ENCODE measurements at places on chromosomes 4 and X.
A peak's percentile ranks its signal among the peaks of the same experiment; 100 is the strongest.

DNA sequence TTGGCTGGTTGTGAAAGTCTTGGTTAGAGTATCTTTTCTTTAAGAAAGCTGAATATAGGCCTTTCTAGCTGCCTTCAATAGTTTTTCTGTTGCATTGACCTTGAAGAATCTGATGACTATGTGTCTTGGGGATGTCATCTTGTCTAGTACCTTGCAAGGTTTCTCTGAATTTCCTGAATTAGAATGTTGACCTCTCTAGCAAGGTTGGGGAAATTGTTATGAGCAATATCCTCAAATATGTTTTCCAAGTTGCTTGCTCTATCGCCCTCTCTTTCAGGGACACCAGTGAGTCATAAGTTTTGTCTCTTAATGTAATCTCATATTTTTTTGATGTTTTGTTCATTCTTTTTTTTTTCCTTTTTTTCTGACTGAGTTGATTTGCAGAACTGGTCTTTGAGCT is 194.7 kb downstream of the RAB28 start:
- DNase-seq: no peak

DNA sequence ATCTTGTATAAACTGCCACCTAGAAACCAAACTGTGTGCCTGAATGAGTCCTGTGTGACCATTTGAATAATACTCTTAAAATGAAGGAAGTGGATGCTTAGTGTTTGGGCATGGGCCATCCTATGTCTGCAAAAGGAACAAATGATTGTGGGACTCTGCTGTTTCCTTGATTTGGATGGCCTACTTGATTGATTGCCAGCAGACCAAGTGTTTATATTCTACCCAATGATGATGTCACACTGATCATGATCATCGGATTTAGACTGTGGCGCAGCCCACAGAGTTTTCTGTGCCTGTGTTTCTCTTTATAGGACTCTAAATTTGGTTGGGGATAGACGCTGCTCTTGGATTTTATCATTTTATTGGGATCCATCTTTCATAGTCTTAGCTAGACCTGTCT is 4.4 kb downstream of the SEPTIN11 start:
- no peak for DNase-seq

- DNase-seq: no peak
Measured at GRCh38 chrX:11135564-11136185, 24.5 kb downstream of the HCCS start.

DNA sequence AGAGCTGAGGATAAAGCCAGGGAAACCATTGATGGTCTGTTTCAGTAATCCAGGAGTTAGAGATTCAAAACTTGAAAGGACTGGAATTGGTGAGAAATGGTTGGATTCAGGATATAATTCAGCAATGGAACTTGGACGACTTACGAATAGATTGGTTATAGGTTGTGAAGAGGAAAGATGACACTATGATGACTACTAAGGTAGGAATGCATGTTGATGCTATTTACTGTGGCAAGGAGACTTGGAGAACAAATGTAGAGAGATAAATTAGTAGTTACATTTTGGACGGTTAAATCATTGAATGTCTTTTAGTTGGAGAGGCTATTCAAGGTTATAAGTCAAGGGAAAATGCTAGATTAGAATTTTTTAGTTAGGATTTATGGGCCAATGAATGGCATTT is 365.4 kb upstream of the TECRL start:
- DNase-seq: no peak

GRCh38 chrX:140440876-140441275 is 64.0 kb downstream of the SOX3 start:
- DNase-seq: no peak

DNA sequence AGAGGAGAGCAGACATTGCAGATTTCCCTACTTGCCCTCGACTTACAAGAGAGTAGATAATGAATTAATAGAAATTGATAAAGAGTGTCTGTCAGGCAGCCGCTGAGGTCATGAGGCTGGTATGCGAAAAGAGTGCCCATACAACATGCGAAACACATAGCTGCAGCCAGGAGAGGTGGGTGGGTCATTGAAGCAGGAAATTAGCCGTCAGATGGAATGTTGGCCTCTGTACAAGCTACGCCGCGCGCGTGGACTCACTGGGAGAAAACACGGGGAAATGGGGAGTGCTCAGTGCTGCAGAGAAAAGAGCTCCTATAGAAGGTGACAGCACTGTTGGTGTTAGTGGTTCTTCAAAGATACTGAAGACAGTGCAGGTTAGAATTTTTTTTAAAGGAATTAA is 125.1 kb downstream of the RAPGEF2 start:
- DNase-seq: no peak

GRCh38 chr4:145736241-145736831 is 56.4 kb downstream of the C4orf51 start:
- no peak for DNase-seq

DNA sequence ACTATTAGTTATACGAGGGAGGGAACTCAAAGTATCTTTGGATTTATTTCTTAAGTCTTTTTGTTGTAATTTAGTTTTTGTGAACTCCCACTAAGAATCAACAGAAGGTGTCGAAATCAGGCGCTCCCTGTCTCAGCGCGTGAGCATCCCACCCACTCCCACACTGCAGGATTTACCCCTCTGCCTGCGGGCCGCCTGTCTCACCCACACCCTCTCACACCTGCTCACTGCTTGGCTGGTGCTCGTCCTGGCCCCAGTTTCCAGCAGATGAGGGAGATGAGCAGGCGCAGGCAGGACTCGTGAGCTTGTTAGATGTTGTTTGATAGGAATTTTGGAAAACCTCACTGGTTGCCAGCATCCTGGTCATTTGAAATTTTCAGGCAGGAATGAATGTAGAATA is 20.8 kb upstream of the HGFAC start:
- DNase-seq: no peak

DNA sequence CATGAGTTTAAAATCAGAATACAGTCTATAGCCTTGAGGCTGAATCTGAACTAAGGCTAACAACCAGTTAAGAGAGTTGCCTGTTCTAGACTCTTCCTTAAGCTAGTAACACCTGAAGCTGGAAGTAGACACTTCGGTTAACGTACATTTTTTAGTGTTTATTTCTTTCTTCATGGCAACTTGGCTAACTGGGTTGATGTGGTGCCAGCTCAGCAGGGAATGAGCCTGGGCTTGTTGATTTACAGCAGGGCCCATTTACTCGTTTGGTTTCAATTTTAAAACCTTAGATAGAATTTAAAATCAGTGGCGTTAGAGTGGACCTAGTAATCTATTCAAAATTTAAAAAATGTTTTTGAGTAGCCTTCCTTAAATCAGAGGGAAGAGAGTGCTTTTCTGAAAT is 137.6 kb upstream of the ESX1 start:
- DNase-seq: no peak

DNA sequence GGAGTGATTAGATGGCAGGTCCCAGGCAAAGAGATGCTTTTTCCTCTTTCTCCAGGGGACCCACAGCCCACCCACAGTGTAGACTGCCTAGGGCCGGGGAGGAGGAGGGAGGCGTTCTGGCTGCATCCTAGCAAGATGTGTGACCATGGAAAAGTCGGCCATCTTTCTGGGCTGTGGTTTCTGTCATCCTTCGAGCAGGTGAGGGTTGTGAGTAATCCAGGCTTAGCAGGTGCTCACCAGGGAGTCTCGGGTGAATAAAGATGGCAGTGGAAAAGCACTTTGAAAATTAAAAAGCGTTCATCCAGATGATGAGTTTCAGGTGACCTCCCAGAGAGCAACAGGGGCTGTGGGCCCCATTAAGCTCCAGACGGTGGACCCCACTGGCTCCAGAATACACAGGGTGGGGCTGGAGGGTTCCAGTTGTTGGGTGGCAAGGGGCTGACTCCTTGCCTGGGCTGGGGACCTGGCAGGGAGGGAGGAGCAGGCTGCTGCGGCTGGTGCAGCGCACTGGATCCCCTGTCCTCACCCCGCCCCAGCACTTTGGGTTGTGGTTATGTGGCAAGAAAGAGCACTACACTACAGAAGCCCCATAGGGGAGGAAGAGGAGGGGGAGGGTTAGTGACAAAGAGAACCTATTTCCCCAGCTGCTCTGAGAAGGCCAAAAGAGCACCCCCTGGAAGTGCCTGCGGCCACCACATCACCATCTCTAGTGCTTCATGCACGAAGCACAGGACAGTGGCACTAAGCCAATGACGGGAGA is 23.7 kb downstream of the ELF4 start:
- DNase-seq: peak; percentile 51

- DNase-seq: no peak
Measured at GRCh38 chr4:5055411-5055810, 4.1 kb downstream of the STK32B start.

GRCh38 chr4:111685205-111685604 is 460.0 kb upstream of the FAM241A start:
- no peak for DNase-seq

DNA sequence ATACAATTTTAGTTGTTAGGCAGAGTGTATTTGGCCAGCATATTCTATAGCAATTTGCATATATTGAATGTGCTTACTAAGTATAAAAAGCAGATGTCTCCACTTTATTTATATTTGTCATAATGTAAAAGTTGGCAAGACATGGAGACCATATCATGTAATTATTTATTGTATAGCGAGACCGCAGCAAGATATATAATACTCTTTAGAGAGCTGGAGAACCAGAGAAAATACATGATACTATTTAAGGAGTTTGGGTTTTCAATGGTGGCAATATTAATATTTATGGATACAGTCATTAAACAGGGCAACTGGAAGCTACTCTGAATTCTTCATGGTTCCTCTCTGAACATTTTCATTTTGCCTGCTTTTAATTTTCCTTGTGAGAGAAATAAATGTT is 35.0 kb downstream of the INTU start:
- DNase-seq: no peak

DNA sequence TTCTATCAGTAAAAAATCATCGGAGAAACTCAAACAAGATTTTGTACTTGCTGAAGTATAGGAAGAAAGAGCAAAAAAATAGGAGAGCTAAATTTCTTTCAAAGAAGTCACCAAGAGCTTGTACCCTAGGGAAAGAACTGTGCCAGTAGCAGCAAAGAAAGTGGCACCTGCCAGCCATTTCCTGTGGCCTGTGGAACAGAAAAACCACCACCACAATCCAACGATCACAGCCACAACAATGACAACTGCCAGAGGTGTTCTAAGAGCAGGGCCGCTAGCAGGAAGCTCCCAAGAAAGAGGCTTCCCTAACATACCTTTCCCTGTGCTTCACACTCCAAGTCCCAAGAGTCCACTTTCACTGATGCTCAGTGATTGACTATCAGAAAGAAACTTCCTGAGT is 266.1 kb upstream of the GPC4 start:
- DNase-seq: no peak

GRCh38 chrX:18010253-18010652 is 149.2 kb upstream of the RAI2 start:
- DNase-seq: no peak

DNA sequence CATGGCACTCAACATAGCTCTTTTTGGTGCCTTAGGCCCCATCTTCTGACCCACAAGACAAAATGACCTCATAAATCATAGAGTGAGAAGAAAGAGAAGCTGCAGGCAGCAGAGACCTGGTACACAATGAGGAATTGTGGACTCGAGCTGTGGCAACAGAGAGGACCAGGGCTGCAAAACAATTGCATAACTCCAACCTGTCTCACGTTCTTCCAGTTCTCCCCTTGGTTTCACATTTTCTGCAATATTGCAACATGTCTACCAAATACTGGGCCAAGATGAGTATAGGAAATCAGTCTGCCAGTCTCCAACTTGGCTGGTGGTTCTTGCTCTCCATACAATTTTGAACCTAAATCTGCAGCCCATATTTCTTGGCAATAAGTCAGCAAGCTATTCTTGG is 105.3 kb downstream of the KDR start:
- no peak for DNase-seq

DNA sequence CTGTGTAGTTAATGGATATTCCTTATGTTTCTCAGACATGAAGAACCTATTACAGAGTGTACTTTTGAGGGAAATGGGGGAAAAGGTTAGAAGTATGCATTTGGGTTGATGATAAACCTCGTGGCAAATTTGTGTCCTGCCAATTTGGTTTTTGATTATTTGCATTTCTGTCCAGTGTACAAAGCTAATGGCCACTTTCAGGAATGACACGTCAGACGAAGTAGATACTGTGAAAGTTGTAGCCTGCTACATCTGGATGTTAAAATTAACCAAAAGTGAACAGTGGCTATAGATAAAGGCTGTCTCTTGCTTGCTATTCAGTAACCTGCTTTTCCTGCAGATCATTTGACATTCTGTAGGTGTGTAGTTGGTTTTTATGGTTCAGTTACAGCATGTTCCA is 1.0 kb downstream of the PRDX4 start:
- DNase-seq: no peak

- DNase-seq: no peak
Measured at GRCh38 chr4:9976781-9977180, 44.5 kb downstream of the SLC2A9 start.

DNA sequence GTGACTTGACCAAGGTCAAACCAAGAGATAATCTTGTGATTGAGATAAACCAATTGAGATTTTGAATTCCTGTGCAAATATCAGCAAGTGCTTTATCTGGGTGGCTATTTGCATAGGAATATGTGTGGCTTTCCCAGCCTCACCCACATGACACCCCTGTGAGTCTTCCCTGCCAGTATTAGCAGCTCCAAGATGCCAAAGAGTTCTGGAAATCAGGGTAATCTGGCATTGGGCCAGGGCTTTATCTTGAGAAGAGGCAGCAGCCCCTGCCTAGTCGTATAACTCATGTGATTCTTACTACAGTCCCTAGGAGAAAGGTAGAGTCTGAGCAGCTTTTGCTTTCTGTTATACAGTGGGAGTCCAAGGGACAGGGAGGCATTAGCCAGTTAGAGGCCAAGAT is 87.7 kb downstream of the RLIM start:
- DNase-seq: no peak

- no peak for DNase-seq
Measured at GRCh38 chrX:110218591-110218990, 99.3 kb downstream of the AMMECR1 start.

DNA sequence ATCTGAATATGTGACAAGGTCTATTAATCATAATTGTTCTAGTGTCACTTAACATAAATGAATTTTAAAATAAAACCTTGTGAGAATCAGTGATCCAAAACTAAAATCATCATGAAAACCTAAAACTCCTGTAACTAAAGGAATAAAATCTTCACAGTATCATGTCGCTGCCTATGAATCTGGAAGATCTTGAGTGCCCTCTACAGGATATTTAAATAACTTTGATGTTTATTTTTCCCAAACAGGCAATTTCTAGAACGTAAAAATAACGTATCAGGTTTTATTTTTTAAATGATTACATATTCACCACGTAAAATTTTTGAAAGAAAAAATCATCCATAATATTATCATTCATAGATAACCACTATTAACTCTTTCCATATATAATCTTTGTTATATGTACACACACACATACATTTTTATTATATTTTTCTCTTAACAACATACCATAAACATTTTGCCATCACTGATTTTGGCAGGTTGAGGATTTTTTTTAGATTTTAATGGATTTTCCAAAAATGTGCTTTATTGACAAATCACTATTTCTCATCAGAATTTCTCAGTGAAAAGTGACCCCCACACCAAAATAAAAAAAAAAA is 79.6 kb downstream of the COMMD8 start:
- DNase-seq: peak; percentile 14

DNA sequence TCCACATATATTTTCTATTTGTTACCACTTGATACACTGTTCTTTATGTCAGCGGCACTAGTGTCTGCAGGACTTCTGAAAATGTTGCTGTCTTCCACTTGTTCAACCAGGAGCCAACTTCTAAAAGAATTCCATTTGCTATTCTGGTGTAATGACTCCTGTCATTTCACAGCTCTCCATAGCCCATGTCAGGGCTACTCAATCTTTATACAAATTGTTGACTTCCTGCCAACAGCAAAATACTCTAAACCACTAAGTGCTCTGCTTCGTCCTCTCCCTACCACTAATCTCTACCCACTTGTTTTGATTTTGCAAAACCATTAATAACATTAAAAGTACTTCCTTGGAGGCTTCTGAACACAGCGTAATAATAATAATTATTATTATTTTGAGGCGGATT is 7.2 kb downstream of the CTSO start:
- DNase-seq: no peak
